MM.1S (cell line): ENCODE measurements at places on chromosomes 1 and 21.

DNA sequence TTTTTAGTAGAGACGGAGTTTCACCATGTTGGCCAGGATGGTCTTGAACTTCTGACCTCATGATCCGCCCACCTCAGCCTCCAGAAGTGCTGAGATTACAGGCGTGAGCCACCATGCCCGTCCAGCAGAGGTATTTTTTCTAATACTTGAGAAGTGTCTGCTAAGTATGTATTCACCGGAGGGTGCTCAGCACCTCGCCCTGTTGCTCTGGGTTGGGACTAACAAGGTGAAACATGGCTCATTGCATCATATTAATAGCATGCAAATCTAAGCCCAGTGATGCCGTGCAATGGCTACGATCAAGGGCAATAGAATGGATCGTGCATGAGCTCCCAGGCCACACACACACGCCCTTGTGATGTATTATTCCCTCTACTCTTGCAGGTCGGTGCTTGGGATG, 68.7 kb downstream of the PDE9A start:
- H3K4me3 ChIP-seq, result no peak overlapping the region
- no peak for DNase-seq
- peaks cover 97% of the 10 kb centered on the region for H3K27me3 ChIP-seq
- no peaks in the 10 kb centered on the region for H3K36me3 ChIP-seq

- H3K36me3 ChIP-seq, result no peaks in the 10 kb centered on the region
- H3K4me3 ChIP-seq, result no peak overlapping the region
- no peaks in the 10 kb centered on the region for H3K27me3 ChIP-seq
Measured at GRCh38 chr1:226599636-226600238, 51.2 kb downstream of the STUM start.

GRCh38 chr1:105317976-105318375, 1568.3 kb downstream of the AMY1C start:
- H3K4me3 ChIP-seq, result no peak overlapping the region
- H3K27ac ChIP-seq, result no peak overlapping the region
- no peaks in the 10 kb centered on the region for H3K27me3 ChIP-seq
- no peaks in the 10 kb centered on the region for H3K4me1 ChIP-seq
- DNase-seq, result no peak
- H3K36me3 ChIP-seq, result no peaks in the 10 kb centered on the region

GRCh38 chr1:188070848-188071247, 1242.1 kb downstream of the PLA2G4A start:
- H3K4me3 ChIP-seq, result no peak overlapping the region
- H3K36me3 ChIP-seq, result no peaks in the 10 kb centered on the region
- H3K27me3 ChIP-seq, result no peaks in the 10 kb centered on the region
- H3K4me1 ChIP-seq, result no peaks in the 10 kb centered on the region

- H3K4me1 ChIP-seq, result peaks cover 14% of the 10 kb centered on the region
- no peak overlapping the region for H3K27ac ChIP-seq
- DNase-seq, result no peak
- no peak overlapping the region for H3K4me3 ChIP-seq
Measured at GRCh38 chr1:30737357-30738039, 14.1 kb upstream of the MATN1 start.

DNA sequence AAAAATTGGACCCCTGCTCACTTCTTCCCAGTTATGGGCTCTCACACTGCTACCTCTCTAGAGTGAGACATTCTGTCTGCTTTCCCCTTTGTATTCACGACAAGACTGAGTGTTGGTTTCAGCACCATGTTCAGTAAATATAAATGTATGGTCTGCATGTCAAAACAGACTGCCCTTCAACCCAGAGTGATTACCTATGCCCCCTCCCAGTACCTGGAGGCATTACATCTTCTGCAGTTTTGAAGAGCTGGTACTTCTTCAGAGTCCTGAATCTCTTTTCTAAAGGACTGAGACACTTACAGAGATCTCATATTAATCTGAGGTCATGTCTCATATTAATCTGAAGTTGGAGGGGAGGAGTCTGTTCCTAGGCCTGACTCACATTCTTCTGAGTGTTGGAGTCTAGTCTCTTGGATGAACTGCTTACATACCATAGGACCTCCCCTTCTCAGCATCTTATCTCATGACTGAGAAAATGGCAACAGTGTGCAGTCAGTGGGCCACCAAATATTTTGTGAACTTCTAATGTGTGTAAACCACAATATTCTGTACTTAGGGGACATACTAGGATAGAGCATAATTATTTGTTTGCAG, 80.3 kb downstream of the RGL1 start:
- peak; percentile 9 for DNase-seq
- no peaks in the 10 kb centered on the region for H3K36me3 ChIP-seq
- no peak overlapping the region for H3K27ac ChIP-seq
- H3K4me1 ChIP-seq, result peaks cover 23% of the 10 kb centered on the region
